ENCODE measurements at places on chromosomes 2 and 18.

DNA sequence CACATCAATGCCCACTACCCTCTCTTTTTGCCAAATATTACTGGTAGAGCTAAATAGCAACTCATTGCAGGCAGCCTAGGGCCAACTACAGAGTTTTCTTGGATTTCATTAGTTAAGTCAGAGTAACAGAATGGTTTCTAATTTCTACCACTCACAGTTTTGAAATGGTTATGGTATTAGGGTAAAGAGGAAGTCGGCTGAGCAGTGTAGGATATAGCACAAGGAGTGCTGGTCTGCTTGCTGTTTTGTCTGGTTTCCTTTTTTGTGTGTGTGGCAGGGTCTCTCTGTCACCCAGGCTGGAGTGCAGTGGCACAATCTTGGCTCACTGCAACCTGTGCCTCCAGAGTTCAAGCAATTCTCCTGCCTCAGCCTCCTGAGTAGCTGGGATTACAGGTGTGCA lies 289.2 kb upstream of the CCDC68 start:
- H3K4me3 ChIP-seq: no peak overlapping the region
- H3K36me3 ChIP-seq: no peaks in the 10 kb centered on the region
- no peaks in the 10 kb centered on the region for H3K27me3 ChIP-seq

DNA sequence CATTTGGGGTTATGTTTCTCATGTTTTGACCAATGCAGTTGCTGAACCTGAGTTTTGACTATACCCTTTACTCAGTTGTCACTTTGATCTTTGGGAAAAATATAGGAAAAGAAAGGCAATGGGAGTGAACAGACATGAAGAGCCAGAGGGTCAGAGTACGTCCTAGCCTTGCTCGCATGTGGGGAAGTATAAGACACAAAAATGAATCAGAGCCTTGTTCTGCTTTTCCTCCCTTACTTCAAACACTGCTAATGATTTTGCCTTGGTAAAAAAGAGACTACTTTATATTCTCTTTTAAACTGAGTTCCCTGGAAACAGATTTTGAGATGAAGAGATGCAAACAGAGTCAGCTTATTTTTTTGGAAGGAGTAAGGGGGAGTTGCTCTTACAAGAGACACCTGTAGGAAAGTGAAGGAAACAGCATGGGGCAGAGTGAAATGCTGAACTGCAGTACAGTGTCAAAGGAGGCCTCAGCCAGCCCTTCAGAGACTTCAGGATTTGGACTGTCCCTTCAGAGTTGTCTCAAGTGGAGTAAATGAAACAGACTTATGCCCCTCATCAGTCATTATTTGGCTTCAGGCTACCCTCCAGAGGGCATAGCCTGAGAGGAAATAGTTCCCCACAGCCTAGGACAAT lies 11.1 kb upstream of the FAP start:
- no peak for DNase-seq
- H3K4me3 ChIP-seq: no peak overlapping the region
- H3K27me3 ChIP-seq: no peaks in the 10 kb centered on the region
- H3K27ac ChIP-seq: no peak overlapping the region
- no peaks in the 10 kb centered on the region for H3K4me1 ChIP-seq

DNA sequence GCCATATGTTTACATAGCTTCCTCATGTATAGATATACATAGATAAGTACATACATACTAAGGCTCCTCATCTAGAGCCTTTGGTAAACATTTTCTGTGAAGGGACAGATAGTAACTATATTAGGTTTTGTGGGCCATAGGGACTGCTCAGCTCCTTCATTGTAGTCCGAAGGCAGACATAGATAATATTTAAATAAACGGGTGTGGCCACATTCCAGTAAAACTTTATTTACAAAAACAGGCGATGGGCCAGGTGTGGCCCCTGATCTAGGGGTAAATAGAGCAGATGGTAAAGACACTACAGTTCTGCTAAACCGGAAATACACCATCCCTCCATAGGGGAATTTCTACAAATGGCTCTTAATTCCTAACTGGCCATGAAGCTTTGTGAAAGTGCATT lies 7.3 kb downstream of the COQ10B start:
- no peak overlapping the region for H3K27ac ChIP-seq
- peaks cover 9% of the 10 kb centered on the region for H3K4me1 ChIP-seq
- DNase-seq: no peak
- H3K4me3 ChIP-seq: no peak overlapping the region
- H3K27me3 ChIP-seq: no peaks in the 10 kb centered on the region

DNA sequence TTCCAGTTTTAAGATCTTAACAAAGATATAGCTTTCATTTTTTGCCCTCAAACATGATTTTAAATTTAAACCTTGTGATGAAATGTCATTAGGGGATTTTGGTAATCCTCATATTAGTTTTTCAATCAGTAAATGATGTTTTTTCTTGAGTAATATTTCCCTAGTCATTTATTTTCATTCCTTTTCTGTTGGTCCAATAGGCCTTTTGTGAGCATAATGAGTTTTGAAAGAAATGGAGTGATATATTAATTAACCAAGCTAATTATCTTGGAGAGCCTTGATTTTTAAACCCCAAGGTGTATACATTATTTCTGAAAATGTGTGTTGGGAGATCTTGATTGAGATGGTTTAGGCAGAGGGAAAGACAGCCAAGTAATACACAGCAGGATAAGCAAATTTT lies 46.3 kb downstream of the DCC start:
- no peak overlapping the region for H3K4me3 ChIP-seq
- no peak for DNase-seq
- H3K4me1 ChIP-seq: no peaks in the 10 kb centered on the region
- H3K27ac ChIP-seq: no peak overlapping the region

DNA sequence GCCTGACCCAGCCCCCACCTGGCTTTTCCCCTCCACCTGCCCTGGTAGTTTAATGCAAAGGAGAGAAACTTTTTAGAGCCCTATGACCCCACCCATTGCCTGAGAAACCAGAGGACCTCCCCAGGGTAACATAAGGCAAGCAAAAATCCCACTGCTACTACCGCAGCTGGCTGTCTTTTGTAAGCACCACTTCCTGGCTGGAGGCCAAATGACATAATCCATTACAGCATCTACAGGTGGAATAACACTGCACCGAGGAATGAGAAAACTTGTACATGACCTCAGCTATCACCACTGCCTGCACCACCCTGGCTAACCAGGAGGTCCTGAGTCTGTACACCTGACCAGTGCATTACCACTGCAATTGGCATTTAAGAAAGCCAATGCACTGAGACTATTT lies 149.6 kb upstream of the GALNT5 start:
- no peaks in the 10 kb centered on the region for H3K4me1 ChIP-seq
- H3K27me3 ChIP-seq: no peaks in the 10 kb centered on the region
- H3K27ac ChIP-seq: no peak overlapping the region
- H3K4me3 ChIP-seq: no peak overlapping the region
- no peaks in the 10 kb centered on the region for H3K36me3 ChIP-seq
